ENCODE measurements at places on chromosomes 12 and 14. TPM values are rescaled to one million over a fixed set of nuclear protein-coding genes. Genes with fewer than 3 reads are reported as not detected.
A peak's percentile ranks its signal among the peaks of the same experiment; 100 is the strongest.

GRCh38 chr14:94864387-94865195 is 94.7 kb upstream of the GSC start:
- no peak overlapping the region for H3K27ac ChIP-seq
- H3K4me3 ChIP-seq, result no peak overlapping the region
- DNase-seq, result peak; percentile 78
- H3K27me3 ChIP-seq, result peaks cover 10% of the 10 kb centered on the region
- no peaks in the 10 kb centered on the region for H3K36me3 ChIP-seq

GRCh38 chr12:29131539-29131938 is 17.5 kb upstream of the FAR2 start:
- H3K27ac ChIP-seq, result no peak overlapping the region
- no peak for DNase-seq
- no peak overlapping the region for H3K4me3 ChIP-seq
- no peaks in the 10 kb centered on the region for H3K4me1 ChIP-seq
- no peaks in the 10 kb centered on the region for H3K27me3 ChIP-seq
- no peaks in the 10 kb centered on the region for H3K36me3 ChIP-seq

DNA sequence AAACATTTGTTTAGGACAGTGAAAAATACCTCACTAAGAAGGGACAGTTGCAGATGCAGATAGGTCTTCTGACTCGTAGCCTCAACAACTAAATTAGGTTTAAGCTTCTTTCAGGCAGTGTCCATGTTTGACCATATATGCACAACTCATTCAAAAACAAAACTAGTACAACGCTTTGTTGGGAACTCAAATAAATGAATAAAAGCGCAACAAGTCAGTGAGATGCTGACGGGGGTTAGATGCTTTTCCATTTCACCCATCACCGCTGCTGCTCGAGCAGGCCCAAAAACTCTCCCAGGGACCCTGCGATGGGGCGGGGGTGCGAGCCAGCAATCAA is 633 bp downstream of the RPAP3 start:
- no peak overlapping the region for H3K27ac ChIP-seq
- H3K4me3 ChIP-seq, result peak overlapping the region; percentile 87
- H3K4me1 ChIP-seq, result no peaks in the 10 kb centered on the region
- no peaks in the 10 kb centered on the region for H3K27me3 ChIP-seq
- H3K36me3 ChIP-seq, result peaks cover 28% of the 10 kb centered on the region

DNA sequence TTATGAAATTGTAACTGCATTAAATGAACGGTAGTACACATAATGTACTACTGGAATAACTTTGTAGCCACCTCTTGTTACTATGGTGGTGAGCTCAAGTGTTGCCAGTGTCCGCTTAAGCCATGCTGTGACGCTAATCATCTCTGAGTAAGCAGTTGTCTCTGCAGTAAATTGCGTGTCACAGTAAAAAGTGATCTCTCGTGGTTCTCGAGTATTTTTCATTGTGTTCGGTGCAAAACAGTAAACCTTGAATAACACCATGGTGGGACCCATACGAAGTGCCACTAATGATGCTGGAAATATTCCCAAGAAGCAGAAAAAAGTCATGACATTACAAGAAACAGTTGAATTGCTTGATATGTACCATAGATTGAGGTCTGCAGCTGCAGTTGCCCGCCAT is 524.8 kb downstream of the SOX5 start:
- no peaks in the 10 kb centered on the region for H3K4me1 ChIP-seq
- no peaks in the 10 kb centered on the region for H3K36me3 ChIP-seq
- H3K27ac ChIP-seq, result no peak overlapping the region
- no peaks in the 10 kb centered on the region for H3K27me3 ChIP-seq

GRCh38 chr12:59737725-59738463 is 142.1 kb downstream of the SLC16A7 start:
- H3K36me3 ChIP-seq, result no peaks in the 10 kb centered on the region
- peaks cover 3% of the 10 kb centered on the region for H3K4me1 ChIP-seq
- no peaks in the 10 kb centered on the region for H3K27me3 ChIP-seq
- H3K4me3 ChIP-seq, result peak overlapping the region; percentile 55

DNA sequence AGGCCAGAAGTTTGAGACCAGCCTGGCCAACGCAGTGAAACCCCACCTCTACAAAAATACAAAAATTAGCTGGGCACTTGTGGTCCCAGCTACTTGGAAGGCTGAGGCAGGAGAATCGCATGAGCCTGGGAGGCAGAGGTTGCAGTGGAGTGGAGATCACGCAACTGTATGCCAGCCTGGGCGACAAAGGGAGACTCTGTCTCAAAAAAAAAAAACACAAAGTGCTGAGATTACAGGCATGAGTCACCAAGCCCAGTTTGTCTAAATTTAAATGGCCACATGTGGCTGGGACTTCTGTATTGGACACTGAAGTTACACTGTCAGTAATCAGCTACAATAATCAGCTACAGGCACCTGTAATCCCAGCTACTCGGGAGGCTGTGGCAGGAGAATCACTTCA is 100.9 kb upstream of the AEBP2 start:
- H3K27me3 ChIP-seq, result no peaks in the 10 kb centered on the region
- peaks cover 45% of the 10 kb centered on the region for H3K36me3 ChIP-seq
- no peak overlapping the region for H3K27ac ChIP-seq
- DNase-seq, result no peak
- H3K4me3 ChIP-seq, result no peak overlapping the region
- H3K4me1 ChIP-seq, result no peaks in the 10 kb centered on the region

- H3K36me3 ChIP-seq, result peaks cover 6% of the 10 kb centered on the region
- H3K27me3 ChIP-seq, result no peaks in the 10 kb centered on the region
- DNase-seq, result peak; percentile 74
- H3K4me1 ChIP-seq, result no peaks in the 10 kb centered on the region
- H3K4me3 ChIP-seq, result peak overlapping the region; percentile 97
Observed at GRCh38 chr12:110743571-110744093, 941 bp upstream of the PPP1CC start.

DNA sequence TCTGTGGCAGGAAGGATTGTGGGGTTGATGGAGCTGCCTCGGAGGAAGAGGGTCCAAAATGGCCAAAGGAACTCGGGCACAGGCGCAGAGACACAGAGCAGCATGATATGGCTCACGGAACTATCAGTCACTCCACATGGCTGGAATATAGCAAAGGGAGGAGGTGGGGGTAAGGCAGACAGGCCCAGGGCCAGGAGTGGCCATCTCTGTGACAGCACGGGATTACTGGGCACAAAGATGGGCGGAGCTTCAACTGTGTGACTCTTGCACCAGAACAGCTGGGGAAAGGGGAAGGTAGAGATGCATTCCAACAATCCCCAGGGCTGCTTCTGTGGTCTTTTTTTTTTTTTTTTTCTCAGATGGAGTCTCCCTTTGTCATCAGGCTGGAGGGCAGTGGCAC is 24.8 kb upstream of the EML1 start:
- no peaks in the 10 kb centered on the region for H3K4me1 ChIP-seq
- no peak overlapping the region for H3K4me3 ChIP-seq

DNA sequence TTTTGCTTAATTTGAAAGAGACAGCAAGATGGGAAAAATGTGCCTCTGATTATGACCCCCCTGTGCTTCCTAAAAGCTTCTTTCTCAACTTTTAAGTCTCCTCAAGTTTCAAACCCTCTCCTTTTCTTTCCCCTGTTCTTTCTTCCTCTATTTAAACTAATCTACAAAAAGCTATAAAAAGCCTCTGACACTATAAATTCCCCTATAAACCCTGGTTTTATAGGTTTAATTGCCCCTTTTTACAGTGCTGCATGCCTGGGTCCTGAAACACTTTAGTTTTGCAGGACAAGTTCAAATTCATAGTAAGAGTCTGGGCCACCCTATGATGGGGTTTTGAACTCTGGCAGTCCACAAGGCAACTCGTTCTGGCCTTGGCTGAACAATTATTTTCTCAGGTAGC is 510.9 kb upstream of the TBX3 start:
- H3K4me3 ChIP-seq, result no peak overlapping the region
- H3K27me3 ChIP-seq, result no peaks in the 10 kb centered on the region
- no peaks in the 10 kb centered on the region for H3K4me1 ChIP-seq

- H3K27me3 ChIP-seq, result no peaks in the 10 kb centered on the region
- H3K36me3 ChIP-seq, result no peaks in the 10 kb centered on the region
- DNase-seq, result no peak
- H3K27ac ChIP-seq, result no peak overlapping the region
Observed at GRCh38 chr14:79077096-79077495, 906.9 kb downstream of the NRXN3 start.

DNA sequence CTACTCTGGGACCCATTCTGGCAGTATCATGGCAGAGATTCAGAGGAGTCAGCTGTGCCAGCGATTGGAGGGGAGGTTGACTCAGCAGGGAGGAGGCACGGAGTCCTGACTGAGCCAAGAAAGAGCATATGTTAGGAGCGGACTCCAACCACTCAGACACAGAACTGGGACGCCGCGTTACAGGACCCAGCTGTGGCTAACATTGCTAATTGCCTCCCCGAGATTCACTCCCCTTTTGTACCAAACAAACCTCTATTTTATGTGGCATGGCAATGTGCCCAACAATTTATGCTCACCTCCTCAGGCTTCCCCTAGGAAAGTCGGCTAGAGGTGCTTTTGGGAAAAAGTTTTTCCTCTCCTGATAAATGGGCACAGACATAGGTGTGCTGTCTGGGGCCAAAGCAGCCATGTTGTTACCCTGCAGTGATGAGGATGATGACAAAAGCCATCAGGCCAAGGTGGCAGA is 15.2 kb upstream of the CLIP1 start:
- no peaks in the 10 kb centered on the region for H3K4me1 ChIP-seq
- no peak overlapping the region for H3K27ac ChIP-seq
- H3K36me3 ChIP-seq, result no peaks in the 10 kb centered on the region
- H3K4me3 ChIP-seq, result no peak overlapping the region
- DNase-seq, result no peak

Gene RASSF9
- total RNA-seq, result 0.88 TPM

Gene EEA1
- 31.8 TPM for total RNA-seq

Gene PRH1
- total RNA-seq, result 31.0 TPM

Gene PAX9
- 0.34 TPM for total RNA-seq

Data from endodermal cell (in vitro differentiated cells).